ENCODE measurements at places on chromosomes 7 and 10.

- H3K4me3 ChIP-seq, result no peak overlapping the region
- no peaks in the 10 kb centered on the region for H3K36me3 ChIP-seq
- no peaks in the 10 kb centered on the region for H3K4me1 ChIP-seq
- H3K27me3 ChIP-seq, result no peaks in the 10 kb centered on the region
Observed at GRCh38 chr10:64486149-64486548, 964.9 kb downstream of the REEP3 start.

GRCh38 chr10:130968964-130969363 is 342.6 kb downstream of the TCERG1L start:
- no peak for DNase-seq
- H3K27ac ChIP-seq, result no peak overlapping the region
- H3K4me3 ChIP-seq, result no peak overlapping the region
- H3K27me3 ChIP-seq, result no peaks in the 10 kb centered on the region
- H3K4me1 ChIP-seq, result peaks cover 31% of the 10 kb centered on the region

DNA sequence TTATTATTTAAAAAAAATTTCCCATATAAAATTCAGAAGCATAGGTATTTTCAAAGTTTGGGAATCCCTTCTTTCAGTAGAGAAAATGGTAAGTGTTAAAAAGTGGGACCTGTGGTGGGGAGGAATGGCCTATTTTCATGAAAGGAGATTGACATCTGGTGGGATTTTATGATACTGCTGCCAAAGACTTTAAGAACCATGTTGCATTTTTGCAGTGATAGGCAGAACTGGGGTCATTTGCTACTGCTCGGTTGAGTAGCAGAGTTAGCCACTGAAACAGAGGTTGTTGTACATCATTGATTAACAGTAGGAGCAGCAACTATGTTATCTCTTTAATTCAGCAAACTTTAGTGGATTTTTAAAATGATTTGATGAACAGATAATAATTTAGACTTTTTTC is 4.4 kb downstream of the BICC1 start:
- H3K4me1 ChIP-seq, result no peaks in the 10 kb centered on the region
- H3K36me3 ChIP-seq, result no peaks in the 10 kb centered on the region
- no peak overlapping the region for H3K4me3 ChIP-seq
- no peak for DNase-seq

- no peak overlapping the region for H3K27ac ChIP-seq
- no peak overlapping the region for H3K4me3 ChIP-seq
- H3K27me3 ChIP-seq, result no peaks in the 10 kb centered on the region
- H3K4me1 ChIP-seq, result no peaks in the 10 kb centered on the region
Observed at GRCh38 chr10:50586740-50587088, 37.0 kb downstream of the SGMS1 start.

- H3K36me3 ChIP-seq, result no peaks in the 10 kb centered on the region
- no peaks in the 10 kb centered on the region for H3K4me1 ChIP-seq
- H3K27ac ChIP-seq, result no peak overlapping the region
- no peaks in the 10 kb centered on the region for H3K27me3 ChIP-seq
- H3K4me3 ChIP-seq, result no peak overlapping the region
- no peak for DNase-seq
Observed at GRCh38 chr10:108358912-108359311, 1194.4 kb upstream of the SORCS1 start.

DNA sequence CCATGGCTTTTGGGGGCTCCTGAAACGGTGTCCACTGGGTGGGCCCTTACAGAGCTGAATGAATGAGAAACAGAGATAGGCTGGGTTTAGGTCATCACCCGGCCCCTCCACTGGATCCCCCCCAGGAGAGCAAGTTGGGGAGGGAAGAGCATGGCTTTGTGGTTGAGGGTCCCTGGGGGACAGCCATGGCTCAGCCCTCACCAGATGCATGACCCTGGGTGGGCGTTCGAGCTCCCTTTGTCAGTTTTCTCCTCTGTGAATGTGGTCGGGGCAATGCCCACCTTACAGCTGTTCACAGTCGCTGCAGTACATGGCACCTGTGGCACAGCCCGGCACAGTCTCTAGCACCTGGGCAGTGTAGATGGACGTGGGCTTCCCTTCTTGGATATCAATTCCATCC is 40.6 kb upstream of the CXCL12 start:
- no peaks in the 10 kb centered on the region for H3K27me3 ChIP-seq
- no peaks in the 10 kb centered on the region for H3K4me1 ChIP-seq
- no peak overlapping the region for H3K4me3 ChIP-seq
- DNase-seq, result no peak
- no peak overlapping the region for H3K27ac ChIP-seq

- H3K27ac ChIP-seq, result no peak overlapping the region
- H3K4me3 ChIP-seq, result no peak overlapping the region
- no peaks in the 10 kb centered on the region for H3K27me3 ChIP-seq
- DNase-seq, result no peak
- H3K4me1 ChIP-seq, result no peaks in the 10 kb centered on the region
Observed at GRCh38 chr7:51069411-51070083, 247.1 kb downstream of the COBL start.

DNA sequence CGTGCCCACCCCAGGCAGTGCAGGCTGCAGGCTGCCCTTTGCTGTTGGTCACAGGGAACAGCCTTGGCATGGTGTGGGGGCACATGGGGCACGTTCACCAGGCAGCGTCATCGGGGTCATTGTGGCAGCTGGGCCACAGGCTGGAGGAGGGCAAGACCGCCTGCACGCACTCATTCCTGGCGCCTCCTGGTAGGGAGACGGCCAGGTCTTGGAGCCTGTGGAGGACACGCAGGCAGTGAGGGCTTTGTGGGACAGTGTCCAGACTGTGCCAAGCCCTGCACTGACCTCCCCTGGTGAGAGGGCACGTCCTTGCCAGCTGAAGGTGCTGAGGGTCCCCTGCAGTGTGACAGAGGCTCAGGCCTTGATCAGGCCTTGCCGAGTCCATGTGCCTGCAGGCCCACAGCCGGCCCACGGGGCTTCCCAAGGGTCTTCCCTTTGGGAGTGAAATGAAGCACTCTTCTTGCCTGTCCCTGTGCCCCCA is 76.4 kb downstream of the NKX6-2 start:
- H3K27me3 ChIP-seq, result no peaks in the 10 kb centered on the region
- peaks cover 86% of the 10 kb centered on the region for H3K36me3 ChIP-seq
- no peak overlapping the region for H3K4me3 ChIP-seq
- H3K27ac ChIP-seq, result no peak overlapping the region
- DNase-seq, result no peak
- H3K4me1 ChIP-seq, result no peaks in the 10 kb centered on the region

DNA sequence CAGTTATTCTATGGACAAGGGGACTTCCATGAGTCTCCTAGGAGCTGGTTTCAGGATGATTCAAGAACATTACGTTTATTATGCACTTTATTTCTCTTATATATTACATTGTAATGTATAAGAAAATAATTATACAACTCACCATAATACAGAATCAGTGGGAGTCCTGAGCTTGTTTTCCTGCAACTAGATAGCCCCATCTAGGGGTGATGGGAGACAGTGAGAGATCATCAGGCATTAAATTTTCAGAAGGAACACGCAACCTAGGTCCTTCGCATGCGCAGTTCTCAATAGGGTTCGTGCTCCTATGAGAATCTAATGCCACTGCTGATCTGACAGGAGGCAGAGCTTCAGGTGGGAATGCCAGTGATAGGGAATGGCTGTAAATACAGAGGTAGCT is 137.9 kb downstream of the ANKRD30A start:
- H3K27ac ChIP-seq, result no peak overlapping the region
- no peaks in the 10 kb centered on the region for H3K36me3 ChIP-seq
- no peaks in the 10 kb centered on the region for H3K4me1 ChIP-seq
- DNase-seq, result no peak

- no peak for DNase-seq
- peaks cover 62% of the 10 kb centered on the region for H3K4me1 ChIP-seq
- H3K27me3 ChIP-seq, result peaks cover 10% of the 10 kb centered on the region
Observed at GRCh38 chr7:73719806-73720169, 319 bp upstream of the STX1A start.

DNA sequence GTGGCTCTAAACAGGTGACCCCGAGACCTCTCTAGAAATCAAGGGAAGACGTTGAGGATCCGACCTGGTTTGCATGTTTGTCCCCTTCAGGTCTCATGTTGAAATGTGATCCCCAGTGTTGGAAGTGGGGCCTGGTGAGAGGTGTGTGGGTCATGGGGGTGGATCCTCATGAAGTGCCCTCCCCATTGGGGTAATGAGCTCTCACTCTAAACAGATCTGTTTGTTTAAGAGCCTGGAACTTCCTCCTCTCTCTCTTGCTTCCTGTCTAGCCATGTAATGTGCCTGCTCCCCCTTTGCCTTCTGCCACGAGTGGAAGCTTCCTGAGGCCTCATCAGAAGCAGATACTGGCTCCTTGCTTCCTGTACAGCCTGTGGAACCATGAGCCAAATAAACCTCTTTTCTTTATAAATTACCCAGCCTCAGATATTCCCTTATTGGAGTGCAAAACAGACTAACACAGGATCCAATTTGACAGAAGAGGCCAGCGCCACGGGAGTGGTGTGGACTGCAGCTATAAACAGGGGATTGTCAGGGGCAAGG is 10.8 kb upstream of the POLM start:
- H3K36me3 ChIP-seq, result no peaks in the 10 kb centered on the region
- no peaks in the 10 kb centered on the region for H3K27me3 ChIP-seq
- H3K4me1 ChIP-seq, result peaks cover 45% of the 10 kb centered on the region

- H3K36me3 ChIP-seq, result no peaks in the 10 kb centered on the region
- DNase-seq, result no peak
- H3K4me1 ChIP-seq, result peaks cover 38% of the 10 kb centered on the region
- peak overlapping the region; percentile 14 for H3K27ac ChIP-seq
- no peak overlapping the region for H3K4me3 ChIP-seq
Observed at GRCh38 chr10:74194545-74194944, 43.5 kb downstream of the ADK start.

DNA sequence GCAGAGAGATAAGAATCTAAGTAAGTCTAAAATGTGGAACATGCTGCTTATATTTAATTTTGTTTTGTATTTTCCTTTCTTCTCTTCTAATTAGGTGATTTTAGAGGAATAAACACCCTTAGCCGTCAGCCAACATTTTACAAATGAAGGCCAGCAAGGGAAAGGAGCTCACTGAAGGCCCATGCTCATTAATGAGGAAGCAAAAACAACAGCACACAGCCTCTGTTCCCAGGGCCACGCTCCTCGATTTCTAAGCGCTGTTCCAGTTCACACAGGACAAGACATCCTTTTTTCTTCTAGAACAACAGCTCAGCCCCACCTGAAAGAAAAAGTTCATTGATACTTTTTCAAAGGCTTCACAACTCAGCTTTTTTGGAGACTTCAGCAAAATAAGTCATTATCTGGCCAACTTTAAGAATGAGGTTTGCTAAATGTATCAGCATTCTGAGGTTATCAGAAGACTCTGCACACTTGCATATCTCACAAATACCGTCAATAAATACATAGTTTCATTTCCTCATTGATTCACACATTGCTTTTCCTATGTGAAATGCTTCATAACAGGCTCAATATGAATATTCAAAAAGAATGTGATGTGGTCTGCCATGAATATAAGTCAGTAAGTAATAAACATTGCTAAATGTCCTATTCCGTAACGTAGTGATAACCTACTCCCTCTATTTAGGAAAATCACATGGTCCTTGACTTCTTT is 34.8 kb upstream of the SFMBT2 start:
- H3K4me1 ChIP-seq, result no peaks in the 10 kb centered on the region
- no peak for DNase-seq
- H3K4me3 ChIP-seq, result no peak overlapping the region
- H3K27me3 ChIP-seq, result no peaks in the 10 kb centered on the region

GRCh38 chr7:119197172-119197876 is 972.8 kb downstream of the ANKRD7 start:
- no peak for DNase-seq
- H3K27ac ChIP-seq, result no peak overlapping the region
- no peaks in the 10 kb centered on the region for H3K27me3 ChIP-seq
- no peak overlapping the region for H3K4me3 ChIP-seq
- H3K4me1 ChIP-seq, result peaks cover 4% of the 10 kb centered on the region

DNA sequence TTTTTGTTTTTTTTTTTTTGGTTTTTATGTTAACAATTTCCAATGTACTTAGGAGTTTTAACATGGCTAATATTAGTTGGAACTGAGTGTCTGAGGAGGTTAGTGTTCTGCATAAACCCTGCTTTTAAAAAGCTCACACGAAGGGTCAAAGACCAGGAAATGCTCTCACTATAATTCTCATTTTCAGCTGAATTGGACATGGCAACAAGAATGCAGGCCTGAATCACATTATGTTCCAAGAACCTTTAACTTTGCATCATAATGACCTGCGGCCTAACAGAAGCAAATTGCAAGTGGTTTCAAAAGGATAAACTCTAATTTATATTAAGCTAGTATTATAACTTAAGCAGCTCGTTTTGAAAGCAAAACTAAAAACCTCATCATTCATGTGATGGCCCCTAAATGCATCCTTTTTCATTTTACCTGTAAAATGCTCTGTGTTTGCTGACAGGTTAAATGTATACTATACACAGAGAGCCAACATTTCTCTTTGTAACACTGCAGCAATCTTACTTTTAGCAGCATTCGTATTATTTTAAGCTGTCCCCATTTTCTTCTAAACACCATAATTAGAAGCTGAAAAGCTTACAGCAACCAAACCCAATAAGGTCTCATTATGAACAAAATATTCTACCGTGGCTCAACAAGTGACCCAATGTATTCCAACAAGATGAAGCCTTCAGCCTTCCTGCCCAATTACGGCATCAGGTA is 242.8 kb upstream of the SP4 start:
- no peak overlapping the region for H3K4me3 ChIP-seq
- no peaks in the 10 kb centered on the region for H3K4me1 ChIP-seq
- no peaks in the 10 kb centered on the region for H3K36me3 ChIP-seq
- no peak for DNase-seq
- H3K27ac ChIP-seq, result no peak overlapping the region

DNA sequence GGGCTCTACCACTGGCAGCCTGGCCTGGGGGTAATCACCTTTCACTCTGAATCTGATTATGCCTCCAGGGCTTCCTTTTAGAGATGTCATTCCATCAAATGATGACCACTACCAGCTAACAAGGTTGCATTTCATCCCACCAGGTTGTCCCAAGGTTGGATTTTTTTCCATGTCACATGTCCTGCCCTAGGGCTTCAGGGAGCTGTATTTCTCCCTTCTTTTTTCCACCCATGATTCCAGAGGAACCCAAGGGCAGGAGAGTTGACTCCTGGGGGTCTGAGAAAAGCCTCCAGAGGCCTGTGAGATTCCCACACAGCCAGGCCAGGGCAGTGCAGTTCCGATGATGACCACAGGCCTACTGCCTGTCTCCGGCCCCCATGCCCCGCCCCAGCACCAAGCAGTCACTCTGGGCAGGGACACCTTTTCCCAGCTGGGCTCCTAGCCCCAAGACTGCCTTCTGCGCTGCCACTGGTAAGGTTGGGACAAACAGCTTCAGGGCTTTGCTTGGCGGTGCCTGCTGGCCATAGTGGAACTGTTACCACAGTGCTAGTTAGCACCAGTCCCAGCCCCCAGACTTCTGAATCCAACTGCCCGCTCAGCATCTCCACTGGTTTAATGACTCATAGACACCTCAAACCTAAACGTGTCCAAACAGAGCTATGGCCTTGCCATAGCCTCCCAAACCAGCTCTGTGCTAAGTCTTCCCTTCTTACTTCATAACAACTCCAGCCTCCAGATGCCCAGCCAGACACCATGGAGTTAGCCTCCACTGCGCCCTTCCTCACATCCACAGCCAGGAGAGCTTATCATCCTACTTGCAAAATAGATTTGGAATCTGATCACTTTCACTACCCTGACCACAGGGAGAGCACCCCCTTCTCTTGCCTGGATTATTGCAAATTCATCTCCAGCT is 133.7 kb downstream of the ARHGAP22 start:
- H3K36me3 ChIP-seq, result no peaks in the 10 kb centered on the region
- no peaks in the 10 kb centered on the region for H3K27me3 ChIP-seq
